Activated CD4-positive, alpha-beta T cell treated with anti-CD3 and anti-CD28 coated beads, Interleukin-2, amount 10 ng/mL, durations not matched to agents 24 days and 14 days (primary cell): ENCODE measurements at places on chromosomes 5 and 9.

DNA sequence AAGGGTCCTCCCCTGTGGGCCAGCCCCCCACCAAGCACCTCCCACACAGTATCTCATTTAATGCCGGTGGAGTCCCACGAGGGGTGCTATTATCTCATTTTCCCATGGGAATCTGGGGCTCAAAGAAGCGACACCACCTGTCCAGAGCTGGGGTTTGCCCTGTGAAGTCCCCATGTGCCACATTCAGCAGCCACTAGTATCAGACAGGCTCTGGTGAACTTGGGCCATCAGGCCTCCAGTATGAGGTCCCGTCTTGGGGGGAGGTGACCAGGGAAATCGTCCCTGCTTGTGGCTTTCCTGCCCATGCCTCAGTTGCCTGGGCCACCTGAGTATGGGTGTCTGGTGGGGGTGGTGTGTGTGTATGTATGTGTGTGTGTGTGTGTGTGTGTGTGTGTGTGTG lies 222.7 kb downstream of the PBX3 start:
- DNase-seq = no peak

DNA sequence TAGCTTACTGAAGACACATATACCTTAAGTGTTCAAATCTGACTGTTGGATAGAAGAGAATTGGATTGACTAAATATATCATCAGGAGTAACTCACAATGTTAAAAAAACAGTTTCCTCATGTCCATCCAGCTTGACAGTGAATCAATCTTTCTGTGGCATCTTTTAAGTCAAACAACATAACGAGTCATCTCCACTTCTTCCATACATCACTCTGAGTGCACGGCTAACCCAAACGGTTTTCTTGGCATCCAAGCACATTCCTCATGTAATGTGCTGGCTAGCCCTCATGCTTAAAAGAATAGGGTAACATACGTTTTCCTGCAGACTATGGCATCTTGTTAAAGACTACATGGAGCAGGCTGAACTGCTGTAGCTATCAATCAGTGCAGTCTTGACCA lies 291.5 kb upstream of the TRPC7 start:
- DNase-seq = no peak

GRCh38 chr5:144710637-144711036 lies 540.0 kb downstream of the KCTD16 start:
- no peak for DNase-seq

DNA sequence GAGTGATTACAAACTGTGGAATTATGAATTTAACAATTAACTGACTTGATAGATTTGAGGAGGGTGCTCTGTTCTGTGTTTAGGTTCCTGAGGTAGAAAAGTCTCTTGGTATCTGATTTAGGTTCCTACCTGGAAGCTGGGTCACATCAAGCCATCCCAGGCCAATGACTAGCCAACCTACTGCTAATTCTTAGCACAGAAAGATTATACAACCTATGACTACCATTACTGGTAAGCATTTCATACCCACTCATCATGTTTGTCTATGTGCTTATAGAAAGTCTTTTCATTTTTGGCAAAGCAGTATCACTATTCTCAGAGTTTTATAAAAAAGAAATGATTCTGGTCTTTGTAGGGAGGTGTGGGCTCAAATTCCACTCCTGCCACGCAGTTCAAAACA lies 49.7 kb downstream of the GNAQ start:
- DNase-seq = no peak

DNA sequence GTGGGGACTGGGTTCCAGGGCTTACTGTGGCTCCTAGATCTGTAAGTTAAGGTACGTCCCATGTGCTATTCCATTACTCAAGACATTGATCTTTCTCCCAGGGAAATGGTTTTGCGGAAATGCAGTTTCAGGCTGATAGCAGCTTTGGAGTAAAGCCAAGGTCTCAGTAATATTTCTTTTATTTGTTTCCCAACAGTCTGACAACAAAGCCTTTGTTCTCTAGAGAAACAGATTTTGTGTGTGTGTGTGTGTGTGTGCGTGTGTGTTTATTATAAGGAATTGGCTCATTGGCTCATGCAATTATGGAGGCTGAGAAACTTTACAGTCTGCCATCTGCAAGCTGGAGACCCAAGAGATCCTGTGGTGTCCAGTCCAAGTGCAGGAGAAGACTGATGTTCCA lies 12.1 kb upstream of the POC5 start:
- DNase-seq = no peak
